ENCODE measurements at places on chromosomes 11 and 22. TPM values are rescaled to one million over a fixed set of nuclear protein-coding genes. Genes with fewer than 3 reads are reported as not detected.
A peak's percentile ranks its signal among the peaks of the same experiment; 100 is the strongest.

The ZNF280B gene
- total RNA-seq: 1.2 TPM

- no peak for DNase-seq
- H3K27me3 ChIP-seq: peaks cover 9% of the 10 kb centered on the region
- H3K4me3 ChIP-seq: no peak overlapping the region
- H3K36me3 ChIP-seq: no peaks in the 10 kb centered on the region
- no peak overlapping the region for H3K27ac ChIP-seq
- H3K4me1 ChIP-seq: no peaks in the 10 kb centered on the region
These were observed 519.8 kb downstream of the BRD1 start for GRCh38 chr22:49307870-49308269.

- no peak overlapping the region for H3K4me3 ChIP-seq
- H3K27me3 ChIP-seq: no peaks in the 10 kb centered on the region
- H3K27ac ChIP-seq: no peak overlapping the region
- H3K4me1 ChIP-seq: no peaks in the 10 kb centered on the region
These were observed 5.7 kb downstream of the RFPL1 start for GRCh38 chr22:29443861-29444792.

DNA sequence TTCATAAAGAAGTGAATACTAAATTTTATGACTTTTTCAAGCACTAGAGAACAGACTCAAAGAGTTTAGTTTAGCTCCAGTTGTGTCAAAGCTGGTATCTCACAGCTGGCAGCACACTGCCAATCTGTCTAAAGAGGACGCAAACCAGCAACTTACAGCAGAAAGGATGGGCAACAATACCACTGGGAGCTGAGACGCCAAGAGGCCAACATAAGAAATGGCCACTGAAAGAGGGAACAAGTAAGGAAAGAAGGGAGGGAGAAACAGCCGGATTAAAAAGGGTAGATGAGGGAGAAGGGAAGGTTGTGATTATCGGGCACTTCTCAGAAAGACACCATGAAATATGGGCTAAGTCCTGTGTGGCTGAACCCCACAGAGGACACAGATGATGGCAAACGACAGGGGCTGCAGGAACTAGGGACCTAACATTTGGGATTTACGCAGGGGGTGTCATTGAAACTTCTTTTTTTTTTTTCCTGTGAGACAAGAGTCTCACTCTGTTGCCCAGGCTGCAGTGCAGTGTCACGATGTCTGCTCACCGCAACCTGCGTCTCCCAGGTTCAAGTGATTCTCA, 41.7 kb downstream of the SERPIND1 start:
- H3K27me3 ChIP-seq: no peaks in the 10 kb centered on the region
- no peak overlapping the region for H3K4me3 ChIP-seq
- H3K4me1 ChIP-seq: no peaks in the 10 kb centered on the region
- peaks cover 72% of the 10 kb centered on the region for H3K36me3 ChIP-seq
- no peak for DNase-seq

DNA sequence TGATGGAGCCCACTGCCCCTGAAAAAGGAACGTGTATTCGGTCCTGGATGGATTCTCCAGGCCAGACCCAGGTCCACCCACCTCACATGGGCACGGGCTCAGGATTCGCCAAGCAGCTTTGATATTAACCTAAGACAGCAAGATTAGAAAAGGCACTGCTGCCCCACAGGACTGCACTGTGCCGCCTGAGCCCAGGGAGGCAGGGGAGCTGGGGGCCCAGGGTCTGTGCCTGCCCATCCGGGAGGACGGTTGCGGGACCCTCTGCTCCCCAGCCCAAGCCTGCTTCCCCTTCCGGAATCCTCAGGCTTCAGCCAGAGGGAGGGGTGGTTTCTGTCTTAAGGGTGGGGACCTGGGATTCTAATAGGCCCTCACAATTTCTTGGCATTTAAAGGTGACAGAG, 13.5 kb upstream of the VSIG10L2 start:
- peak; percentile 34 for DNase-seq
- no peaks in the 10 kb centered on the region for H3K36me3 ChIP-seq
- no peak overlapping the region for H3K27ac ChIP-seq

The GGTLC3 gene
- total RNA-seq: not detected

DNA sequence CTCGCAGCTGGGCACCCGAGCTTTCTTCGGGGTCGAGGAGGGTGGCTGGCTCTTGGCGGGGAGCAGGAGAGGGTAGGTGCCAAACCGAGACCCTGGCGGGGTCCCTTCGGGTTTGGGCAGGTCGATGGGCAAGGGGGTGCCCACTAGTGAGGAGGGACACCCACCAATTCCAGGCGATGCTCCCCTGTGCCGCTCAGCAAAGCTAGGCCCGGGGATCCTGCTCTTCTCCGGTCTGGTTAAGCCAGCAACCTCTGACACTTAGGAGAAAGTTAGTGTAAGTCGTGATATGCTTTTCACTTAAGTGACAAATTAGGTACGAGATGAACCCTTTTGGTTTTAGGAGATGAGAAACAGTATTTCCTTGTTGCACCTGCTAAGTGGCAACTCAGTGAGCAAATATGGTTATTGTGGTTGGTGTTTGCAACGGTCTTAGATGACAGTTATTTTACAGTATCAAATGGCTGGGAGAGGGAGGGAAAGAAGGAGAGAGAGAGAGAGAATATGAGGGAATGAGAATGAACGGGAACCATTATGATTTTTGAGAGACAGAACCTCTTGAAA, 565 bp downstream of the NUCB2 start:
- H3K27me3 ChIP-seq: no peaks in the 10 kb centered on the region
- peak overlapping the region; percentile 97 for H3K4me3 ChIP-seq
- no peak for DNase-seq
- H3K36me3 ChIP-seq: no peaks in the 10 kb centered on the region
- H3K27ac ChIP-seq: peak overlapping the region; percentile 94
- H3K4me1 ChIP-seq: peaks cover 23% of the 10 kb centered on the region

The SSTR3 gene
- total RNA-seq: not detected

- H3K4me3 ChIP-seq: peak overlapping the region; percentile 33
- no peaks in the 10 kb centered on the region for H3K27me3 ChIP-seq
- H3K36me3 ChIP-seq: no peaks in the 10 kb centered on the region
- peaks cover 25% of the 10 kb centered on the region for H3K4me1 ChIP-seq
These were observed 27.6 kb upstream of the TOLLIP start for GRCh38 chr11:1336836-1337646.

The TESMIN gene
- 0.78 TPM for total RNA-seq

DNA sequence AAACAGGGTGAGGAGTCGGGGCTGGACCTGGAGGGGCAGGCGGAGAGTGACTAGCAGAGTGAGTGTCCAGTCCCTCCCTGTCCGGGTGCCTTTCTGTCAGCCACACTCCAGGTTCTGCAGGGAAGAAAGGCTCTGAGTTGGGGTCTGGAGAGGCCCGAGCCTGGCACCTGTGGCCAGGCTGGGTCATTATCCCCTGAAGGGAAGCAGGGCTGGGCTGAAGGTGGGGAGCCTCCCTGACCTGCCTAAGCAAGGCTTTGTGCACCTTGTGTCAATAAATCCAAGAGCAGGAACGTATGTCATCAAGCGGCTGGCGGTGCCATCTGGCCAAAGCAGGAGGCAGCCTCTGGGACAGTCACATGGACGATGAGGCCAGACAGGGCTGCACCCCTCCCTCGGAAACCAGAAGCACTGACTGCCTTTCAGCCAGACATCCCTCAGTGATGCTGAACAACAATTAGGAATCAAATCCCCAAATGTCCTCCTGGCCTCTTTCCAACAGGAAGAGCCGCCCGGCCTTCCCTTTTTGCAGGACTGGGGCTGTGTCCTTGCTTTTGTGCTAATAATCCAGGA, 73.9 kb upstream of the FGF3 start:
- no peak overlapping the region for H3K4me3 ChIP-seq
- no peak overlapping the region for H3K27ac ChIP-seq
- H3K27me3 ChIP-seq: no peaks in the 10 kb centered on the region
- no peak for DNase-seq
- H3K4me1 ChIP-seq: no peaks in the 10 kb centered on the region

DNA sequence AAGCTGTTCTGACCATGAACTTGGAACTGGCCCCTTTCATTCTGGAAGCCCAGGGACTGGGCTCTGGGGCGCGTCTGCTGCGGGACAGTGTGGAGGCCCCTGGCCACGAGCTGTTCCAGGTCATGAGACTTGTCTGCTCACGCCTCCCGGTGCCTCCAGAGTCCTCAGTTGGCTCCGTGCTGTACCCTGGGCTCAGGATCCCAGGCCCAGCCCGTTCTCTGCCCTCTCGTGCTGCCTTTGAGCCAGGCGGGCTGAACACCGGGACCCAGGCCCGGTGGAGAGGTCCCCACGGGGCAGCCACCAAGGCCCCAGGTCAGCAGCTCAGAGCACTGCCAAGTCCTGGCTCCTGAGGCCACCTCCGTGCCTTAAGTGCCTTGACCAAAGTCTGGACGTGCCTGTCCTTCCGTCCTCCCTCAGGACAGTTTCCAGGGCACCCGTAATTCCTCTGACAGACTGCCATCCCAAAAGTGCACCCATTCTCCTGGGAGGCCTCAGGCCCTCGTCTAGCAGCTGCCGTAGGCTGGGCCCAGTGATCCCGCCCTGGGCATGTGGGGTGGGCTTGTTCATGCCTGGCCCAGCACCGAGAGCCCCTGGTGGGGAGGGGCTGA, 36.3 kb upstream of the PPARA start:
- DNase-seq: no peak
- H3K27ac ChIP-seq: peak overlapping the region; percentile 80
- H3K27me3 ChIP-seq: no peaks in the 10 kb centered on the region
- H3K4me1 ChIP-seq: peaks cover 77% of the 10 kb centered on the region

- H3K36me3 ChIP-seq: peaks cover 77% of the 10 kb centered on the region
- H3K27ac ChIP-seq: peak overlapping the region; percentile 68
- H3K4me3 ChIP-seq: no peak overlapping the region
These were observed 10.3 kb downstream of the NEAT1 start for GRCh38 chr11:65432686-65433582.

DNA sequence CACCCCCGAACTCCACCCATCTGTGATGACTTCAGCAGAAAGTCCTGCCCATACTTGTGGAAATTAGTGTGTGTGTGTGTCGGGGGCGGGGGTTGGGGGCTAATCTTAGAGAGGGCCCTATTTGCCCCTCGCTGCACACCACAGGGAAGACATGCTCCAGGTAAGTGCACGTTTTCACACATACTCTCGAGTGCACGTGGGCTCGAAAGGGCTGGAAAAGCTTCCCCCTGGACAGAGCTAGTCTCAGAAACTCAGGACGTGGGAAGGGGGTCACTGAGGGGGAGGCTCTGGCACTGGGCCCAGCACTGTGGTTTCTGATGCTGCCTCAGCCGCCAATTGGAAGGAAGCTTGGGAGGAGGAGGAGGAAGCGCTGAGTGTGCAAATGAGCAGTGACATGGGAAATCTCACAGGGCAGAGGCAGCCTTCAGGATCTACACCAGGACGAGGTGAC, 40.7 kb upstream of the CD82 start:
- H3K4me1 ChIP-seq: no peaks in the 10 kb centered on the region
- H3K27me3 ChIP-seq: no peaks in the 10 kb centered on the region
- no peaks in the 10 kb centered on the region for H3K36me3 ChIP-seq

GRCh38 chr11:101477926-101478325, 105.9 kb downstream of the TRPC6 start:
- H3K27ac ChIP-seq: no peak overlapping the region
- H3K27me3 ChIP-seq: no peaks in the 10 kb centered on the region
- H3K36me3 ChIP-seq: no peaks in the 10 kb centered on the region
- no peak for DNase-seq
- H3K4me3 ChIP-seq: no peak overlapping the region

GRCh38 chr22:48331691-48332220, 1495.9 kb downstream of the BRD1 start:
- no peaks in the 10 kb centered on the region for H3K4me1 ChIP-seq
- no peak overlapping the region for H3K4me3 ChIP-seq
- no peaks in the 10 kb centered on the region for H3K36me3 ChIP-seq

GRCh38 chr11:32448232-32448631, 12.9 kb upstream of the WT1 start:
- H3K27ac ChIP-seq: no peak overlapping the region
- no peak overlapping the region for H3K4me3 ChIP-seq
- no peaks in the 10 kb centered on the region for H3K4me1 ChIP-seq
- H3K36me3 ChIP-seq: no peaks in the 10 kb centered on the region
- no peak for DNase-seq
- H3K27me3 ChIP-seq: no peaks in the 10 kb centered on the region

GRCh38 chr11:95682552-95682951, 107.0 kb downstream of the FAM76B start:
- no peaks in the 10 kb centered on the region for H3K4me1 ChIP-seq
- no peak overlapping the region for H3K4me3 ChIP-seq
- no peak for DNase-seq
- H3K36me3 ChIP-seq: no peaks in the 10 kb centered on the region
- peak overlapping the region; percentile 53 for H3K27ac ChIP-seq

The LRRC32 gene
- total RNA-seq: 37.9 TPM

DNA sequence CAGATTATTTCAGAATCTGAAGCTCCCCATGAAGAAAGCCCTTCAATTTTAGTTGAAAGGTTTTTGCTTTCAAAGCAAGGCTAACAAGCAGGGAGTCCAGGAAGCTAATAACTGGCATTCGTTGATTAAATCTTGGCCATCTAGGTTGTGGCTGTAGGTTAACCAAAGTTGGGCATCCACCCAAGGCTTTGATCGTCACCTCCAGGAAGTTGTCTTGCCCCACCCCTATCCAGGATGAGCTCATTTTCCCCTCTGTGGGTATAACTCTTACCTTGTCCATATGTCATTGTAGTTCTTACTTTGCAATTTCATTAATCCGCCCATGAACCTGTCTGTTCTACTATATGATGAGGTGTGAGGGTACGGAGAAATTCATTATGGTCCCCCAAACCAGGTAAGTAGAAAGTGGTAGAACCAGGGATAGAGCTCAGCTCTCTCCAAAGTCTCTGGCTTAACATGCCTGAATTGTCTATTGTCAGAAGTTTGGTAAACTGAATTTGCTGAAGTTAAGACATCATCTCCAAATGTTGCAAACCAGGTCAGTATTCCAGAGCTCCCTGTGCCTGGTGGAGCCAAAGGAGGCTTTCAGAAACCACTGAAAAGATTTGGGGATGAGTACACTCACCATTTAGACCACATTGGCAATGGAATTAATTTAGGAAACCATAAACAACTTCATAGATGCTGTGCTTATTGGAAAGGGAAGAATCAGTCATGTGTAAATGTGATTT, 97.1 kb downstream of the CD44 start:
- H3K27me3 ChIP-seq: no peaks in the 10 kb centered on the region
- DNase-seq: no peak
- no peak overlapping the region for H3K4me3 ChIP-seq
- no peaks in the 10 kb centered on the region for H3K36me3 ChIP-seq
- H3K27ac ChIP-seq: no peak overlapping the region
- H3K4me1 ChIP-seq: no peaks in the 10 kb centered on the region

- no peak for DNase-seq
- no peaks in the 10 kb centered on the region for H3K36me3 ChIP-seq
- H3K27me3 ChIP-seq: no peaks in the 10 kb centered on the region
- H3K4me1 ChIP-seq: no peaks in the 10 kb centered on the region
- H3K27ac ChIP-seq: no peak overlapping the region
- no peak overlapping the region for H3K4me3 ChIP-seq
These were observed 47.9 kb upstream of the CCDC188 start for GRCh38 chr22:20198557-20199319.

DNA sequence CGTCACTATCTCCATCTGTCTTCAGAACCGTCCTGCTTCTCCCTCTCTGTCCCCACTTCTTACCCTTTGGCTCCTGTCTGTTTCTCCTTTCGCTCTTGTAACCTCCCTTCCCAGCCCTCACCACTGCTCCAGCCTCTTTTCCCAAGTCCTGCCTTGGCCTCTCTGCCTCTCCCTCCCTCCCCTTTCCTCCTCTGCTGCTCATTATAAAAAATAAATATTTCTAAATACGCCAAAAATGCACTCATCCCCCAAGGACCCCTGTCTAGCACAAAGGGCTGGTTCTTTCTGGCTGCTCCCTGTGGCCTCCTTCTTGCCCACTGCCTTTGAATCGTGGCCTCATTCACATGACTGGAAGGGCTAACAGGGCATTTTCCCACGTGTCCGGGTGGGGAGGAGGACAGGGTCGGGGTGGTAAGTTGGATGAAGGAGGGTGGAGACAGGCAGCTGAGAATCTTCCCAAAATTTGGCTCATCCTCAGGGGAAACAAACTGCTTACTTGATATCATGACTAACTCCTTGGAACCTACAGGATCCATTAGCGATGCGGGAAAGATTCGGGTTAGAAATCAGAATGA, 26.4 kb upstream of the OAF start:
- no peaks in the 10 kb centered on the region for H3K27me3 ChIP-seq
- H3K4me1 ChIP-seq: peaks cover 66% of the 10 kb centered on the region
- peak overlapping the region; percentile 74 for H3K27ac ChIP-seq
- H3K36me3 ChIP-seq: no peaks in the 10 kb centered on the region
